Stimulated activated CD8-positive, alpha-beta memory T cell treated with anti-CD3 and anti-CD28 coated beads, Interleukin-2, amount 100 ng/mL, for 1 hour (primary cell): ENCODE measurements at places on chromosomes 1 and 21.

DNA sequence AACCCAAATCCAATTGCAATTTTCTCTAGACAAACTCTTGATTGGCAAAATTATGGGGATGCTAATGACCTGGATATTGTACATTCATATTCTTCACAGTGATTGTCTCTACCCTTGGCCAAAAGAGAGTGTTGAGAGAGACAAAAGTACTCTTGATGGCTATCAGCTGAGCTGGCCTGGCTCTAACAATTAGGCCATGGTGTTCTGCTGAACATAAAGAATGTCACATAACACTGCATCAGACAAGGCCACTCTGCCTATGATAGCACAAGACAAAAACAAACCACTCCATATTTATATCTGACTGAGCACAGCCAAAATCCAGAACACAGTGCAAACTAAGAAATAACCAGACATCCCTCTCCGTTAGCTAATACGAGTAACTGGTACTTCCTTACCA, 101.7 kb downstream of the ADAMTS1 start:
- no peak for DNase-seq

- no peak for DNase-seq
These were observed 41.8 kb downstream of the CHRM3 start for GRCh38 chr1:239428120-239428710.

DNA sequence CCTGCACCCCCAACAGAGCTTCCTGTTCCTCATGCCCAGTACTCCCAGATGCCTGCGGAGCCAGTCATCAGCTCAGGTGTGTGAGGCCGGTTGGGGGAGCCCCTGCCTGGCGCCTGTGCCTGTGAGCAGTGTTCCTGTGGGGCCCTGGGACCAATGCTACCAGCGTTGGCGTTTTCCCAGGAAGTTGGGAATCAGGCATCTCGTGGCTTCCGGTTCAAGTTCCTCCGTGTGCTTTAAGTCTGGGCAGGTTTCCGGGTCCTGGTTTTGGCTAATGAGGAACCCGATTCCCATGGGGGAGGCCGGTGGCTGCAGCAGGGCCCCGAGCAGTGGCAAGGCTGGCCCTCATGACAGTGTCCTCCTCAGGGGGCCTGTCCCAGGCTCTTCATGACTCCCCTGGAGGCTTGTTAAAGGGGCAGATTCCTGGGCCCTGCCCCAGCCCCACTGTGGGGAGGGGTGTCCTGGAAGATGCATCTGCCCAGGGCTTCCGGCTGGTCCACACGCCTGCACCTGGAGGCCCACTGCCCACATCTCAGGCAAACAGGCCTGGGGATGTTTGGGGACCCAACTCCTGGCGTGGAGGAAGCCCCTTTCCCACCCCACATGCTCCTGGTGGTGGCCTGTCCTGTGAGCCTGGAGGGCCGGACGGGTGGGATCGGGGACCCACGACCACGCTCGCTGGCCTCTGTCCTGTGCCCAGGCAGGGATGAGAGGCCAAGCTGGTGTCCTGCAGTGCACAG, 26.2 kb downstream of the TP73 start:
- no peak for DNase-seq

- no peak for DNase-seq
These were observed 61.2 kb downstream of the NUP210L start for GRCh38 chr1:154093699-154094098.

DNA sequence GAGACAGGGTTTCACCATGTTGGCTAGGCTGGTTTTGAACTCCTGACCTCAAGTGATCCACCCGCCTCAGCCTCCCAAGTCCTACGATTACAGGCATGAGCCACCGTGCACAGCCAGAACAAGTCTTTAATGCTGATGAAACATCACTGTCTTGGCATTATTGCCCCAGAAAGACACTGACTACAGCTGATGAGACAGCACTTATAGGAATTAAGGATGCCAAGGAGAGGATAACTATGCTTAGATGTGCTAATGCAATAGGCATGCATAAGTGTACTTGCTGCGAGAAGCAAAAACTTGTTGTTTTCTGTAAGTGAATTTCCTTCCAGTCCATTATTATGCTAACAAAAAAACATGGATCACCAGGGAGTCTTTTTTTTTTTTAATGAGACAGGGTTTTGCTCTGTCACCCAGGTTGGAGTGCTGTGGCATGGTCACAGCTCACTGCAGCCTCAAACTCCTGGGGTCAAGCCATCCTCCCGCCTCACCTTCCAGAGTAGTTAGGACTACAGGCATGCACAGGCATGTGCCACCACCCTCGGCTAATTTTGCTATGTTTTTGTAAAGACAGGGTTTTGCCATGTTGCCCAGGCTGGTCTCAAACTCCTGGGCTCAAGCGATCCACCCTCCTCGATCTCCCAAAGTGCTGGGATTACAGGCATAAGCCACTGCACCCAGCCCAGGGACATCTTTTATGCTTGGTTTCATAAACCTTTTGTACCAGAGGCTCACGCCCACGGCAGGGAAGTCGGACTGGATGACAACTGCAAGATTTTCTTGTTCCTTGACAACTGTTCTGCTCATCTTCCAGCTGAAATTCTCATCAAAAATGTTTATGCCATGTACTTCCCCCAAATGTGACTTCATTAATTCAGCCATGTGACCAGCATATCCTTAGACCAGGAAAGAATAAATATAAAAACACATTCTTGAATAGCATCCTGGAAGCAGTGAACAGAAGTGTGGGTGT, 23.1 kb downstream of the RHEX start:
- no peak for DNase-seq

GRCh38 chr1:67429528-67430357, 459 bp downstream of the SERBP1 start:
- DNase-seq = no peak

GRCh38 chr1:37147392-37147831, 113.1 kb upstream of the GRIK3 start:
- DNase-seq = no peak

DNA sequence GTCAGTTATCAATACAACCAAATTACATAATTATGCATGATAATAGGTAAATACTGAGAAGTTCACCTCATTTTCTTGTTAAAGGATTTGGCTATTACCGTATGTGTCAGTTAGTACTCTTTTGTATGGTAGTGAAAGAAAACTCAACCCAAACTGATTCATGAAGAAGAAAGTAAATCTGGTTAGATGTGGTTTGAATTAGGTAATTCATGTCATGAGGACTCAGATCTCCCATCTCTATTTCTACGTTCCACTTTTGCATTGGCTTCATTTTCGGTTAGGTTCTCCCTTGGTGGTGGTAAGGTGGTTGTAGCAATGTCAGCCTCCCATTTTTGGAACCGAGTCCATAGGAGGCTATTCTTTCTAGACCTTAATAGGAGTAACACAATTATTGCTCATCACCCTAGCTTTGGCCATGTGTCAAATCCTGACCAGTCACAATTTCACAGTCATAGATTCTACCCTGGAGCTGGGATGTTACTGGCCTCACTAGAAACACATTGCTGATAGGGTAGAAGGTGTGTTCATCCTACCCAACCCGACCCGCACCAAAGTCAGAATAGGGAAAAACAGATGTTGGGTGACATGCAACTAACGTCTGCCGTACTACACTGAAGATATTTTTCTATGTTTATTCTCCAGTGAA, 97.6 kb downstream of the OSBPL9 start:
- DNase-seq = no peak

DNA sequence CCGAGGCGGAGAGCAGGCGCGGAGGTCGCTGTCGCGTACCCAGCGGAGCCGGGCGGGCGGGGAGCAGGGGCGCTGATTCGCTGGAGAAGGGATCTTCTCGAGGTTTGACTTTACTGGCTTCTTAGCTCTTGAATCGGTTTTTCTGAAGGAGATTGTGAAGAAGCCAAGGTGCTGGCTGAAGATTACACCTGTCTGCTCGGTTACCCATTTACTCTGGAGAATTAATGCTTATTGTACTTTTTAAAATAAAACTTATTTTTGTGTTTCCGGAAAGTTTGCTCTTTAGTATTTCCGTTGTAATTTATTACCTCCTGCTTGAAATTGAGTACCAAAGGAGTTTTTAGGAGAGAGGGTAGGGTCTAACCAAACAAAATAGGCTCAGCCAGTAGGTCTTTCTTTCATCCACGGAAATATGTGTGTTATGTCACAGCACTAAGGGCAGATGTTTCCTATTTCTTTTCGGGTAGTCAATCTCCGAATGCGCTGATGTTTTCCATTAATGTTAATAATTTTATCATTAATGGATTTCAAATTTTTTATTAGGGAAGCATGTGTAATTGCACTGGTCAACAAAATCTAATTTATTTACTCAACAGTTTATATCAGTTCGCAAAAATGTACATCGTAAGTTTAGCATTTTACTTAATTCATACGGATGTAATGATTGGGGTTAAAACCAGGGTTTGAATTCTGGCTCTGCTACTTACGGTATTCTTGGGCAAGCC, 510 bp upstream of the GNG5 start:
- DNase-seq = no peak

- DNase-seq = no peak
These were observed 13.9 kb downstream of the RC3H1 start for GRCh38 chr1:174008269-174008668.

- DNase-seq = no peak
These were observed 76.1 kb downstream of the SCCPDH start for GRCh38 chr1:246800356-246800755.

- DNase-seq = no peak
These were observed 98.1 kb upstream of the GJB5 start for GRCh38 chr1:34656731-34657130.

DNA sequence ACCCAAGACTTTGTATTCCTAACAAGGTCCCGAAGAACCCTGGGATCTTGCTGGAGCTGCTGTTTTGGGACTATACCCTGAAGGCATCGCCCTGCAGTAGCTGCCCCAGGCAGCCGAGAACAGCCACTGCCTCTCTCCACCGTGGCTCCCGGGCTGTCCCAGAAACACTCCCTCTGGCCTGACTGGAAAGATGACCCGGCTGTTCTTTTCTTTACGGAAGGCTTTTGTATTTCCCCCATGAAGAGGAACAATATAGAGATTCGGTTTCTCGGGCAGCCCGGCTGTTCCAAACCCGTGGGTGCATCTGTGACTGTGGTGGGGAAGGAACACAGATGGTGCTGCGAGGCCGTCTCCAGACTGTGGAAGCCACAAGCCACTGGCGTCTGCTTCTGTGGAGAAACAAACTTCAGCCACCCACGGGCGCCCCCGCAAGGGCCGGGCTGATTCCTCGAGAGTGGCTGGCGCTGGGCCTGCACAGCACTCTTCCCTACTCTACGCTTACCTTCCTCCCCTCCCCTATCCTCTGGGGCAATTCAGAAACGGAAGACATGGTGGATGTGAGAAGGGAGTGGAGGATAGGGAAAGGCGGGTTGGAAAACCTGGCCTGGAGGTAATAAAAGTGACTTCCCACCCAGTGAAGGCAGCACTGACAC, 33.7 kb upstream of the VASH2 start:
- DNase-seq = no peak

GRCh38 chr1:59686170-59686569, 128.6 kb upstream of the HOOK1 start:
- no peak for DNase-seq

DNA sequence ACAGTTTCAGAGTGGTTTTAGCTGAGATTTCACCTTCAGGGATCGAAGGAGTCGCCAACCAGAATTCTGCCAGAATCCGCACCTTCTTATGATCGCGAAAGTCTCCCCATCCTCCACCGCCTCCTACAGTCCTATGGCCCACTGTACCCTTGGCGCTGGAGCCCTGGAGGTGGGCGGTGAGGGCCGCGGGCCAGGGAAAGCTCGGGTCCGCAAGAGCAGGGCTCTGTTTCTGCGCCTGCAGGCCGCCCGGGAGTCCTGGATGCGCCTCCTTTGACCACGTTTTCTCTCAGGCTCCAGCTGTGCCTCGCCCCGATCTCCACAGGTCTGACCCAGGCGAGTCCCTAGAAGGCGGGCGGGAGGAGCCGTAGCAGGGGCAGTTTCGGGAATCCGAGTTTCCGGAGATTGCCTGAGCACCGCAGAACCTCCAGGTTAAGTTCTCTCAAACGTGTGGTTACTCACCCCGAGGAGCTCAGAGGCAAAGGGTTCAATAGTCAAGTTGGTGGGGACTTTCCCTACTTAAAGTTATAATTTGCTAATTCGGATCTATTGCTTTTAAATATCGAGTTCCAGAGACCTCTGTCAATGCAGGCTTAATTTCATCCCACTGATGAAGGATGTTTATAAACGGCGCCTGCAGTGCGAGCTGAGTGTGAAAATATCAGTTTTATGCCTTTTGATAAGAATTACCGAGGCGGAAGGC, 3.2 kb upstream of the LHX8 start:
- DNase-seq = no peak

GRCh38 chr1:202229376-202229775, 35.8 kb downstream of the LGR6 start:
- DNase-seq = no peak

DNA sequence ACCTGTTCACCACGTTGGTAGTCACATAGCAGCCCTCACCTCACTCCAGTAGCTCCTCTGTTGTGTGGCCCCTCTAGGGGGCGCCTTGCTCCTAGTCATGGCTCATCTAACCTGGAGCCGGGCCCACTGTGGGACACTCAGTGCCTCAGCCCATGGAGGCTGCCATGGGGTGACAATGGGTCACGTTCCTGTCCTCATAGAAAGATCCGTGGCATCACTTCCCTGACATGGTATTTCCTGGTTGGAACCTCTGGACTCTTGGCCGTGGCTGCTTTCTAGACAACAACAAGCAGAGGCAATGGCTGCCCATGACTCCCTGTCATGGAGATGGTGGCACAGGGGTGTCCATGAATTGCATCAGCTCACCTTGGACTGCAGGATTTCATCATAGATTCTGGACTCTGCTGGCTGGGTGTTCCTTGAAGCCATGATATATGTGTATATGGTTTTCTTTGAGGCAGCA, 27.5 kb upstream of the SLAMF6 start:
- DNase-seq = peak; percentile 43

- no peak for DNase-seq
These were observed 32.2 kb upstream of the IL20 start for GRCh38 chr1:206833106-206833680.

DNA sequence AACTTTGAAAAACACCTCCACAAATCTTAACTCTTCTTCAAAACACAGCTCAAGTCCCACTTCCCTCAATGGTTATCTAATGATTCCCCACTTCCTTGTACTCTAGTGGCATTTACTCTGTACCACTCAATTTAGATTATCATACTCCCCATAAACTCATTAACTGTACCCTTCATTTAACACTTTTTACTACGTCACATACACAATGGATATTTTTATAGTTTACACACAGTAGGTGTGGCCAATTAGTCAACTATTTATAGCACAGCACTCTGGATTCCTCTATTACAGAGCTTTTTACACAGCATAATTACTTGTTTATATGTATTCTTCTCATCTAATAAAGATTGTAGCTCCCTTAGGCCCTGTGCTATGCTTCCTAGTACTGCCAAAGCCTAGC, 62.1 kb downstream of the FOXJ3 start:
- DNase-seq = no peak

DNA sequence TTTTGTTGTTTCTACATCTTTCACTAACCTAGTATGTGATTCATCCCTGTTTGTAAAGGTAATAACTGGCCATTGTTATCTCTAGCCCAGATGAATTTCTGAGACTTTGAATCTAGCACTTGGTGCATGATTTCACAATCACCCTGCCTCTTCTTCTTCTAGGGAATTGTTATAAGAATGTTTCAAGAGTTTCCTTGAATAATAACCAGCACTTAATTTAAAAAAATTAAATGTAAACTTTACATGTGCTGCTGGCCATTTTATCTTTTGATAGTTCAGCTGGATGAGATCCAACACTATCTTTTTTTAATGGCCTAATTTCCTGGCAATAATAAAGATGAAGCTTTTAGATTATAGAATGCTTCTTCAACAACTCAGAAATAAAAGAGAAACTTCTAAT, 31.8 kb downstream of the UBE2U start:
- DNase-seq = no peak
